AG10803 (cell line): ENCODE measurements at places on chromosomes 13 and 19.

- DNase-seq = no peak
These were observed 143.5 kb upstream of the SOX1 start for GRCh38 chr13:111923439-111923838.

- DNase-seq = no peak
These were observed at the start of gene POSTN for GRCh38 chr13:37598597-37598996. TSS of gene POSTN (minus strand) at chr13:37598768. CDS start at chr13:37598726, 42 bp downstream.

- DNase-seq = peak; percentile 5
These were observed 110.1 kb downstream of the KCTD15 start for GRCh38 chr19:33906578-33907335.

- peak; percentile 42 for DNase-seq
These were observed 27.4 kb downstream of the EFNA2 start for GRCh38 chr19:1312767-1313694.

- peak; percentile 33 for DNase-seq
These were observed 344 bp downstream of the NHLRC3 start for GRCh38 chr13:39038569-39039030.

DNA sequence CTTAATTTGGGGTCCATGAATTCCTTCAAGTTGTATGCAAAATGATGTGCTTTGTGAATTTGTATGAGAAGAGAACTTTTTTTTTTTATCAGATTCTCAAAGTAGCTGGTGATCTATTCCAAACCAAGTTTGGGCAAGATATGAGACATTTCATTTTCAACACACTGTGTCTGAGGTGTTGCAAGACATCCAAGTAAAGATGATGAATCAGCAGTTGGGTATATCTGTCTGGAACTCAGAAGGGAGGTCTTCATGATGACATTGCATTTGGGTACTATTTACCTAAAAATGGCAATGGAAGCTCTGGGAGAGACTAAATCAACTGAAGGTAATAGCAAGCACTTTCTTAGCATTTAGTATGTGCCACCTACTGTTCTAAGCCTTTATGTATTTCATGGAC lies 2.8 kb downstream of the FAM124A start:
- peak; percentile 4 for DNase-seq

DNA sequence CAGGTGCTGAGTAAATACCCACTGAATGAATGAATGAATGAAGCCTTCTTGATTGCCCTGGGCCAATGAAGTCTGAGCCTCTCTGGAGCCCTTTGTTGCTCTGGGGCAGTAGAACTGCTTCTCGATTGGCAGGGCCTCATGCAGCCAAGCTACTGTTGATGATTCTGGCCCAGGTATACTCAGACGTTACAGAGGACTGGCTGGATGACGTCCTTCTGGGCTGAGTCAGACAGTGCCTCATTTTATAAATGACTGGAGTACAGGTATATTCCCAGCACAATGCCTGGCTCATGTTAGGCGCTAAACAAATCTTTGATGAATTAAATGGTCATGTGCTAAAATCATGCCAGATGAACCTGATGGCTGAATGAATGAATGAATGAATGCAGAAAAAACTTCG lies 243.8 kb upstream of the MAB21L1 start:
- DNase-seq = no peak

- DNase-seq = no peak
These were observed 1.9 kb downstream of the CCNE1 start for GRCh38 chr19:29813642-29814041.

- peak; percentile 67 for DNase-seq
These were observed 1.7 kb upstream of the SBK3 start for GRCh38 chr19:55546822-55547614.

- peak; percentile 38 for DNase-seq
These were observed 940 bp upstream of the DCUN1D2 start for GRCh38 chr13:113491418-113491883.

- no peak for DNase-seq
These were observed 24.4 kb downstream of the UBAC2 start for GRCh38 chr13:99225078-99225477.

GRCh38 chr13:30618186-30618929 lies 638 bp downstream of the USPL1 start:
- DNase-seq = no peak

DNA sequence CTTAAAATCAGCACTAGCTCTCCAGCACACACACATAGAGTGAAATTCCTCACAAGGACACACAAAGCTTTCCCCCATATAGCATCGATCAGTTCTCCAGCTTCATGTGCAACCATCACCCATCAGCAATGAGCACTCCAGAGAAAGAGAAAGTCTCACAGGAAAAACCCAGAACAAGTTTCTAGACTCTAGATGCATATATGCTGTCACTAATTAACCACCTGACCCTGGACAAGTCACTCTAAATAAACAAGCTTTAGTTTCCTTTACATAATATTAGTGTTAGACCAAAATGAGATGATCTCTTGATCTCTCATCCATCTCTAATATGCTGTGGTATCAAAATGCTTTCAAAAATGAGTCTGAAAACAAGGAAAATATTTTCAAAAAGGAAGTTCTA lies 81.2 kb downstream of the TBC1D4 start:
- no peak for DNase-seq

- DNase-seq = no peak
These were observed 25.3 kb downstream of the CILP2 start for GRCh38 chr19:19563348-19563848.

GRCh38 chr13:80705371-80706163 lies 364.6 kb upstream of the SPRY2 start:
- DNase-seq = no peak

- peak; percentile 9 for DNase-seq
These were observed 920 bp upstream of the TIMM13 start for GRCh38 chr19:2428321-2428690.

DNA sequence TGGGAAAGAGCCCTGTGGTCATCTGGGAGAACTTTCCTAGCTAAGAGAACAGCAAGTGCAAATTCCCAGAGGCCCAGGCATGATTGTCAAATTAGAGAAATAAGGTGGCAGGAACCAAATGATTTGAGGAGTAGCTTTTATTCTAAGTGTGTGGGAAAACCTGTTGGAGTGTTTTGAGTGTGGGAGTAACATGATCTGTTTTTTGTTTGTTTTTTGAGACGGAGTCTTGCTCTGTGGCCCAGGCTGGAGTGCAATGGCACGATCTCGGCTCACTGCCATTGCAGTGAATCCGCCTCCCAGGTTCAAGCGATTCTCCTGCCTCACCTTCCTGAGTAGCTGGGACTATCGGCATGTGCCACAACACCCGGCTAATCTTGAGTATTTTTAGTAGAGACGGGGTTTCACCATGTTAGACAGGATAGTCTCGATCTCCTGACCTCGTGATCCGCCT lies 2.4 kb downstream of the SAE1 start:
- DNase-seq = no peak

DNA sequence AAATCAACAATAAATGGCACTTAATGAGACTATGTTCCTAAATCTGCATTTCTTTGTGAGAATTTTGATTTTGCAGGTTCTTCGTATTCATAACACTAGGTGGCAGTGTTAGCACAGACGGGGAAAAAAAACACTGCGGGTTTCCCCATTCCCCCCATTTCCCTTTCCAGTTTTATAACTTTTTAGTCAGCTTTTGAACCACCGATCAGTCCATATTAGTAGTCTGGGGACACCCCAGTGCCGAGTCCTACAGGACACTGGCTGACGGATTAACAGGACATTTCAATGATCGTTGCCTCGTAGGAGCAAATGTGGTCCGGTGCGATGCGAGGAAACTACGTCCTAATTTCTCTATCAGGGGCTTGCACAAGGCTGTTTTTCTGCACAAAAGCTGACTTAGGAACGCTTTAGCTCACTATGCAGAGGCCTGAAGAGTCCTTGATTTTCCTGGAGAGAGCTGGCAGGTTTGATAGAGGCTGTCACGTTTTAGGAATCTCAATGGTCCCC lies 234.3 kb downstream of the LMO7 start:
- peak; percentile 27 for DNase-seq

GRCh38 chr13:98233127-98233526 lies 56.1 kb upstream of the RNF113B start:
- DNase-seq = no peak

GRCh38 chr19:53906211-53907192 lies 2.6 kb upstream of the CACNG7 start:
- no peak for DNase-seq

DNA sequence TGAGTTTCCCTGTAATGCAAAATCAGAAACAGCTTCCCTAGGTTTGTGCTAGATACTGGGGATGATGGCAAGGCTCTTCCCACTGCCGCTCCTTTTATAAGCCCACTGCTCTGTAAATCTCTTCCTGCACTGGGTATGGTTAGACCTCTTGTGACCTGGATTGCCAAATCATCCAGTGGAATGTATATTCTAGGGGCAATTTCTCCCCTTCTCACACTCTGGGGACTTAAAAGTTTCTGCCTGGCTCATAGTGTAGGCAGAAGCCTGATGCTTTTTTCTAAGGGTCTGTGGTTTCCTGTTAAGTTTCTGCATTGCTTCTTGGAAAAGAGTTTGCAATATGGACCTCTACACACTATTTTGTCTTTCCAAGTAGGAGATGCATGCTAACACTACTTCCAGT lies 1582.0 kb upstream of the PCDH20 start:
- DNase-seq = no peak

DNA sequence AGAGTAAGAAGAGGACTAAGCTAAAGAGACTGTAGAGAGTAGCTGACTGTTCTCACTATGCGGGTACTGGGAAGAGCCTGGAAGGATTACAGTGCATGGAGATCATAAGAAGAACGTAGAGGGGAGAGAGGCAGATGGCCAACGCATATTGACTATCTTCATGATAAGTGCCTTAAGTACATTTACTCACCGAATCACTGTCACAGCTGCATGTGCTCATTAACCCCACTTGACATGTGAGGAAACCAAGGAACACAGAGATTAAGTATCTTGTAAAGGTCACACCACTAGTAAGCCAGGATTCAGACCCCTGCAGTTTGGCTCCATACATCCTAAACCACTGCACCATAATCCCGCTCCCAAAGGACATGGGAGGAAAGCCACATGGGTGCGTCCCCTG lies 34.1 kb downstream of the SMAD9 start:
- no peak for DNase-seq

- DNase-seq = no peak
These were observed 225.3 kb downstream of the LACC1 start for GRCh38 chr13:44104969-44105368.

DNA sequence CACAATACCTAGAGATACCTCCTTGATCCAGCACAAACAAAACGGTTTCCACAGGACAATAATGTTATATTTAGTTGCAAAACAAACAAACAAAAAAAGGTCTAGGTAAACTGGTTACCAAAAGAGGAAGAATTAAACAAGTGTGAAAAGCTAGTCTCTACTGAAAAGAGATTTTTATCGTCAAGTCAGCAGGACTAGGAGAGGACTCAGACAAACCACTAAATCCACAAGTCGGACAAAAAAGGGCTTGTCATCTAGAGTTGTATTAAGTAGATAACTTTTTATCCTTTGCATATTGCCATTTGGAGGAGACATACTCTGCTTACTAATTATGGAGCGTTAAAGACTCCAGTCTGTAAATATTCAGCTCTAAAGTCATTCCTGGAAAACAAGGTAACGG lies 9.9 kb upstream of the KPNA3 start:
- DNase-seq = no peak

GRCh38 chr13:50376895-50377575 lies 361.8 kb downstream of the KCNRG start:
- no peak for DNase-seq

GRCh38 chr13:69391756-69392155 lies 715.9 kb upstream of the ATXN8OS start:
- no peak for DNase-seq

DNA sequence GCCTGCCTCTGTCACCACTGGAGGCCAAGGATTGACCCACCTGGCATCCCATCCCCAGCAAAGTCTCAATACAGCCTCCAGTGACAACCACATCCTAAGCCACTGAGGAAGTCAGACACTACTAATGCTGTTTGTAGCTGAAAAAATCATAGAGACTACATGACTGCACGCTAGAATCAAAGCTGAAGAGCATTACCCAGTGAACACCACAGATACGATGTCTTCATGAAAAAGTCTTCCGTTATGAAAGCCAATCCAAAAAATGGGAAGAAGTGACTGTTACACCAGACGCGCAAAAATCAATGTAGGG lies 11.1 kb upstream of the NUP62 start:
- no peak for DNase-seq

- no peak for DNase-seq
These were observed 5.5 kb downstream of the TPT1 start for GRCh38 chr13:45335397-45336024.

DNA sequence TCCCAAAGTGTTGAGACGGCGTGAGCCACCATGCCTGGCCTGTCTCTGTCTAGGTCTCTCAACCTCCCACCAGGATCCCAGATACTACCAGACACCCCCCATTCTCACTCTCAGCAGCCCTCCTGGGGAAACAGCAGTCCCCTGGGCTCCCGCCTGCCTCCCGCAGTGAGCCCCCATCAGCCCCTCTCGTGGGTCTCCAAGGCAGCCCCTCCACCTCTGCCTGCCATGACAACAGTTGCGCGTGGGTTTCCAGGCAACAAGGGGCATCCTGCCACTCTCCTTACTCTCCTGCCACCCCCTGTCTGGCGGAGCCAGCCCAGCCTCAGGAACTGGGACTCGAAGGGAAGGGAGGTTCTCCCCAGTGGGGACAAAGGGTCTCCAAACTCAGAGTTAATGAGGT lies 5.2 kb downstream of the LRRC4B start:
- no peak for DNase-seq

- no peak for DNase-seq
These were observed 5.2 kb upstream of the FUT6 start for GRCh38 chr19:5844456-5845433.

- DNase-seq = no peak
These were observed 105.9 kb downstream of the AKAP11 start for GRCh38 chr13:42377640-42378382.

DNA sequence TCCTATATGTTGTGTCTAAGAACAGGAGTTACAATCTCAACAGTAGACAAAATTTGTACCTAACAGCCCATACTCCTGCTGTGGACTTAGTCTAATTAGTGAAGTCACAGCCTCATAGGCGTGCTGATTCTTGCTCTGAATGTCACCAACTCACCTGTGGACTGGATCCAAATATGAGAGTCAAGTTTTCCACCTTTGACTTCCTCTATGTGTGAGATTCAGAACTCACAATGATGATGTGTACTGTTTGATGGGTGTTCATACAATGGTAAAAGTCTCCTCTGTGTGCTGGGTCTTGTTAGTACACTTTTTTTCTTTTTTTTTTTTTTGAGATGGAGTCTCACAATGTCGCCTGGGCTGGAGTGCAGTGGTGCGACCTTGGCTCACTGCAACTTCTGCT lies 7.8 kb upstream of the ZNF91 start:
- no peak for DNase-seq

GRCh38 chr19:2586196-2586595 lies 110.3 kb downstream of the GADD45B start:
- no peak for DNase-seq

DNA sequence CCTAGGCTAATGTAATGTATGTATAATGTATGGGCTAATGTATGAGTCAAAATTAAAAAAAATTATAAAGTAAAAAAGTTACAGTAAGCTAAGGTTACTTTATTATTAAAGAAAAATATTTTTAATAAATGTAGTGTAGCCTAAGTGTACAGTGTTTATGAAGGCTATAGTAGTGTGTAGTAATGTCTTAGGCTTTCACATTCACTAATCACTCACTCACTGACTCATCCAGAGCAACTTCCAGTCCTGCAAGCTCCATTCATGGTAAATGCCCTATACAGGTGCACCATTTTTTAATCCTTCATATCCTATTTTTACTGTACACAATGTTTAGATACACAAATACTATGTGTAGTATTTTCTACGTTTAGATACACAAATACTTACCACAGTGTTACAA lies 1.8 kb upstream of the TMEM272 start:
- DNase-seq = no peak

GRCh38 chr13:34719060-34719875 lies 222.8 kb upstream of the NBEA start:
- no peak for DNase-seq
